ENCODE measurements at places on chromosomes 5 and 9.

- no peak for DNase-seq
These were observed 31.9 kb downstream of the ICE1 start for GRCh38 chr5:5454391-5454790.

- no peak for DNase-seq
These were observed 5.7 kb downstream of the EDIL3 start for GRCh38 chr5:84378961-84379360.

GRCh38 chr5:156052656-156053055 lies 274.3 kb upstream of the SGCD start:
- DNase-seq, result no peak

DNA sequence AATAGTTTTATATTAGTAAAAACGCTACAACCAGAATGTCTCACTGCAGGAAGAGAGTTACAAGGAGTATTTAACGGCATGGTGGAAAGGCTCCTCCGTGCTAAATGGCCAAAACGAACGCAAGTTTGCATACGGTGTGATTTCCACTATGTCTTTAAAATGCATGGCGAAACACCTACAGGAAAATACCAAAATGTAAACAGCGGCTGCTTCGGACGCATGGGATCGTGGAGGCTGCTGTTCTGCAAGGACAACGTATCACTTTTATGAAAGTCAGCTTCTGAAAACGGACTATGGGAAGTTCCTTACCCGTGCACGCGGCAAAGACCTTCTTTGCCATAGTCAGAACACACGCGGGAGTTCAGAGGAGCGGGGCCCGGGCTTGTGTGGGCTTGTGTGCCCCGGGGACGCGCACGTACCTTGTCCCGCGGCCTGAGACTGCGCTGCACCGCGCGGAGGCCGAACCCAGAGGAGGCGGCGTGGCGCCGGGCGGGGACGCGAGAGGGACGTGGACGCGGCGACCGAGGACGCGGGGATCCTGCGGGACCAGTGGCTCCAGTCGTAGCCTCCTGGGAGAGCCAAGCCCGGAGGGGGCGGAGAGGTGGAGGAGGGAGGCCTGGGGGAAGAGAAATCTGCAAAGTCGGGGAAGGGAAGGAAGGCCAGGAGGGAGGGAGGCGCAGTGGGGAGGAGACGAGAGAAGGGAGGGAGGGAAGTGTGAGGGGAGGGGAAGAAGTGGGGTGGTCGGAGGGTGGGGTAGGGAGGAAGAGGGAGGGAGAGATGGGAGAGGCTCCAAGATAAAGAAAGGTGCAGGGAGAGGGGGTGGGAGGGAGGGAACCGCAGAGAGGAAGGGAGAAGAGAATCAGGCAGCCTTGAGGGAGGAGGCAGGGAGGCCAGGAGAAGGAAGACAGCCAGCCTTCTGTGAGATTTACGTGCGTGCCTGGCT lies at the start of gene CMBL:
Gene CMBL (minus strand): TSS at position 697 of the 943 bp plus-strand sequence. CDS start 17,140 bp downstream, outside the sequence.
- DNase-seq, result peak; percentile 37

DNA sequence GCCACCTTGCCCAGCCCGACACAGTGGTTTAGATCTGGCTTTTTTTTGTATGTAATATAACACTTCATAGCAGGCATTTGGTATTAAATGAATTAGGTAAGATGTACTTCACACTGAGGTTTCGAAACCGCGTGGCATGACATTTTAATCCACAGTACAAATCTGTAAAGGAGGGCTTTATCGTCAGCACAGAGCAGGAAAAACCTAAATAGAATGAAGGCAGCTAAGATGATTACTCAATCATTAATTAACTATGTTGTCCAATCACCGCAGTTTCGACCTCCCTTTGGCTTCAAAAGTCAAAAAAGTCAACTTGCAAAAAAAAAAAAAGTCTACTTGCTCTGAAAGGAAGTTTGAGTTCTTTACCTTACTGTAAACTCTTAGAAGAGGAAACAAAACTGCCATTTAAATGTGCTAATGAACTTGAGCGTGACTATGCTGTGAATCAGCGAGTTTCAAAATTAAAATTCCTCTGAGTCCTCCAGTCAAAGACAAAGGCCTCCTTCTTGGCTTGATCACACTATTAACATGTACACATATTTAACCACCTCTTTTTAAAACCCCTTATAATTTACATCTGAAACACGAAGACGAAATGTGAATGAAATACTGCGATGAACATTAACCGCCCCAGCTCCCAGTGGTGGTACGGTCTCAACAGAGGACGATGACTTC lies 698 bp upstream of the SEC24A start:
- DNase-seq, result peak; percentile 47

GRCh38 chr9:137455359-137455991 lies 3.7 kb downstream of the NSMF start:
- no peak for DNase-seq

DNA sequence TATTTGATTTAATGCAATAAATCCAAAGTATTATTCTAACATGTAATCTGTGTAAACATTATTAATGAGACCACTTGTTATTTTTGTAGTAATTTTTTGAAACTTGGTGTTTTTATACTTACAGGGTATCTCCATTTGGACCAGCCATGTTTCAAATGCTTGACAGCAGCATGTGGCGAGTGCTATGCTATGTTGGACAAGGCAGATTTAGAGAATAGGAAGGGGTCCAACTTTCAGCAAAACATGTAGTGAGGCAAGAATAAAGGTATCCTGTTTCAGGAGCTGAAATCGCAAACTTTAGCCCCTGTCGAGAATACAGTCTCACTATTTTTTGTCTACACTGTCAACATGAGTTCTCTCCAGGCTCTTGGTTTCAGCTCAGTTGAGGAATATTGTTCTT lies 33.7 kb downstream of the SNX24 start:
- no peak for DNase-seq

GRCh38 chr5:135227064-135228022 lies 171.7 kb downstream of the MACROH2A1 start:
- no peak for DNase-seq

- DNase-seq, result no peak
These were observed 8.9 kb upstream of the ZCCHC10 start for GRCh38 chr5:133035224-133035623.

- no peak for DNase-seq
These were observed 17.6 kb upstream of the TNFSF15 start for GRCh38 chr9:114823441-114823840.

DNA sequence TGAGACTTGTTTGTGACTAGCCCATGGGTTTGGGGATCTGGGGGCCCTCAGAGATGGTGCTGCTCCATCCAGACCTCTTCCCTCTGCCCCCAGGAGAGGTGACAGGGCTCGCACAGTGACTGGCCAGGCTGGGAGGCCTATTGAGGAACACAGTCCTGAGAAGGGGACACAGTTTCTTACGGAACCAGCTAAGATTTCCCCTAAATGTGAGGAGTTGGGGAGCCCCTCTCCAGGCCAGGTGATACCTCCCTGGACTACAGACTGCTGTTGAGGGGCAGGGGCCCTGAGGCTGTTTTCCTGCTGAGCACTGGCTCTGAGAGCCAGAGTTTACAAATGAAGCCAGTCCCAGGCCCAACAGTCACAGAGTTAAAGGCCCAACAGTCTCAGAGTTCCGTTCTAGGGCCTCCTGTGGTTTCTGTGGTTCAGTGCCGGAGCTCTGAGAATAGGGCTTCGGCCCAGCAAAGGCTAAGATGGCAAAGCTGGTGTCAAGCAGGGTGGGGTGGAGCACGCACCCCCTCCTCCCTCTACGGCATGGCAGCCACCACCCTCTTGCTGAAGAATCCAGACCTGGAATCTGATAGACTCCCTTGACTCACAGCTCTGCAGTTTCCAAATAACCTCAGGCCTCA lies 1.1 kb upstream of the SEMA4D start:
- peak; percentile 57 for DNase-seq

DNA sequence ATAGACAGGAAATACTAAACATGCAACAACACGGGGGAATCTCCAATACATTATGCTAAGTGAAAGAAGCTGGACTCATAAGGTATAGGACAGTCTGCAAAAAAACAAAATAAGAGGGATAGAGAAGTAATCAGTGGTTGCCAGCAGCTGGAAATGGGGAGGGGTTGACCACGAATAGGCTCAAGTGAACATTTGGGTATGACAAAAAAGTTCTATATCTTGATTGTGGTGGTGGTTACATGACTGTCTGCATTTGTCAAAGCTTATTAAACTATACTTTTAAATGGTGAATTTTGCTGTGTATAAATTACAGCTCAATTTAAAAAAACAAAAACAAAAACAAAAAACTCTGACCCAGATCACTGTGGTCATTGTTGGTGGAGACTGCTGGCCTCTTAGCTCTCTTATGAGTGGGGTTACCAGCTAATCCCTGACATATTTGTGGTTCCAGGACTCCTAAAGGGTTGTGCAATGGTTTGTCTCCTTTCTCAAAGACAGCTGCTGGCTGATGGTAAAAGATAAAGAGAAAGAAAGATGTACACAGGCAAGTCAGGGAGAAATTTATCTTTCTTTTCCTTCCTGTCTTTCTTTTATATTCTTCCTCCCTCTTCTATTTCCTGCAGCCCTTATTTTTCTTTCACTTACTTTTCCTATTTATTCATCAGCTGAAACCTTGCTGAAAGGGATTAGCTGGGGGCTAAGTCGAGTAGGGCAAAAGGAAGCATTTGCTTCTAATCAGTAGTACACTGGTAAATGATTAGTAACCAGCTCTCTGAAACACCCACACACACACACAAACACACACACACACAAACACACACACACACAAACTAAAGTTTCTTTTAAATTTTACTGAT lies 42.6 kb upstream of the APC start:
- no peak for DNase-seq

DNA sequence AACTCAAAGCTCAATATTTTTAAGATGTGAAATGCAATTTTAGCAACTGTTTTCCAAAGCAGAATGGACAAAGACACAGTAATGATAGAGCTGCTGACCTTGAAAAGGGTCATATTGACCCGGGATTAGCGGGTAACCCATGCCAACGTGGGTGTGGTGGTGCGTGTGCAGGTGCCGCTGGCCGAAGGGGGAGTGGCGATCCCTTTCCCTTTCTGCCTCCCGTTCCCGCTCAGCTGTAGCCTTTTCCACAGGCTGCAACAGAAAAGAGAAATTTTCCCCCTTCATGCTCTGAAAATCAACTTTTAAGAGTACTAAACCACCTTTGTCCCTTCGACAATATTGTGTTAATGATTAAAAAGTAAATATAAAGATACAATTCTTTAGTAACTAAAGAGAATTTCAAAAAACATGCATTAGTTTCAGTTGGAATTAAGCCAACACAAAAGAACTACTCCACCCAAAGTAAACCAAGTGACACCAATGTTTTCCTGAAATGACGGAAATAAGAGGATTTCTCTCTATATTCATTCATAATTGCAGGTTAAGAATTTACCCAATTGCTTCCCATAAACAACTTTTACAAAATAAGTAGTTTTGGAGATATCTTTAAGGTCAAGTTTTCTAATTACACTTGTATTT lies 105.2 kb downstream of the ZNF608 start:
- DNase-seq, result no peak

DNA sequence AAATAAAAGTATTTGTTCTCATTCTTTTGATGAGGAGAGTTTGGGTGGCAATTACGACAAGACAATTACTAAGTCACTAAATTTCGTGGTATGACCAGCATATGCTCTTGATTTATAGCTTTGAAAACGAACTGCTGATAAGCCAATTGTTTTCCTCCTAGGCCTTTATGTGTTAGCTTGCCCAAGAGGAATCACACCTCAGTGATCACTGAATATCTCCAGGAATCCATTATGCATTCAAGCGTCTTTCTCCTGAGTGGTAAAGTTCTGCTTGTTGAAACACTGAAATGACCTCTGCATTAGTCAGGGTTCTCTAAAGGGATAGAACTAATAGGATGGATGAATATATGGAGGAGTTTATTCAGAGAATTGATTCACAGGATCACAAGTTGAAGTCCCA lies 677.7 kb upstream of the MEF2C start:
- DNase-seq, result no peak

DNA sequence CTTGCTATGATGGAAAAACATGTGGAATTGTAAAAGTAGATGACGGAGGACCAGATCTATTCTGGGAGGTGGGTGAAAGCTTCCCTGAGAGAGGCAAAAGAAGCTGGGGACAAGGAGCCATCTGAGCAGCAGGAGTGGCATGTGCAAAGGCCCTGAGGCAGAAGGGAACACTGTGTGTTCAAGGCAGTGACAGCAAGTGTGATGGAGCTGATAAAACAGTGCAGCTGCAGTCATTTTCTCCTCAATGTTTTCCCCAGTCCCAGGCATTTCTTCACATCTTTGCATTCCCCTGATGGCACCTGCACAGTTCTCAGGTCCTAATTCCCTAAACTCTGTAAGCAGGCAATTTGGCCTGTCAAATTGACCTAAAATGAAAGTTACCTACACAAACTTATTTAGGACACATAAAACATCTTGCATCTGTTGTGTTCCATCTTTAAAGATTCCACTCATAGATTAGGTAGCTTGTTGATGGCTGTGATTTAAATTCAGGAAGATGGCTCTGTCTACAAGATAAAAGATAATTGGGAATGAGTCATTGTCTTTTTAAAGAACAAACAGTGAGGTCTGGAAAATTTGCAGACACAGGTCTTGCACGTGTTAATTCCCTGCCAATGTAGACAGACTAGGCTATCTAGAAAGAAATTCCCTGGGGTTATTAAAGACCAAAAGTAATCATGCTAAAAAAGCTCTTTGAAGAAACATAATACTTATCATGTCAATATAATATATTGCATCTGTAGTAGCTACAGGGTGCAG lies 289.6 kb upstream of the SGCD start:
- no peak for DNase-seq

DNA sequence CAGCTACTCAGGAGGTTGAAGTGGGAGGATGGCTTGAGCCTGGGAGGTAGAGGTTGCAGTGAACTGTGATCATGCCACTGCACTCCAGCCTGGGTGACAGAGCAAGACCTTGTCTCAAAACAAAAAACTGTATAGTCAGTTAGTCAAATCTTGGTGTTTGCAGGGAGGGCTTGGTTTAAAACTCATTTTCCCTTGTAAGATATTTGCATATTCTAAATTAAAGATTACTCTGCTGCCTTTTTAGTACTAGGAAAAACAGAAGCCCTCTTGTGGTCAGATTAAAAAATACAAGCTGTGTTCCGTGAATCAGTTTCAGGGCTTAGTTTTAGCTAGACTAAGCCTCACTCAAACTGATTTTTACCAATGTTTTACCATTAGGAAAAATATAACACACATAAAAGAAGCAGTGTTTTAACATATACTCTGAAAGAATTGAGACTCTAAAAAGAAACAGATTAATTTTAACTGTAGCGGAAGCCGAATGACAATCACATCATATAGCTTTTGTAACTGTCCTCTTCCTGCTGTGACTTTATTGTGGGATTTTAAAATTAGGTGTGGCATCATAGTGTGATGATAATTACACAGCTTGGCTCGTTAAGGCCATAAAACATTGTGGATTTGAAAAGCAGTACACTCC lies 84.9 kb upstream of the BASP1 start:
- DNase-seq, result no peak

GRCh38 chr5:42595597-42595996 lies 161.0 kb upstream of the CCDC152 start:
- no peak for DNase-seq

- DNase-seq, result no peak
These were observed 96.7 kb downstream of the UGCG start for GRCh38 chr9:111993319-111993718.

DNA sequence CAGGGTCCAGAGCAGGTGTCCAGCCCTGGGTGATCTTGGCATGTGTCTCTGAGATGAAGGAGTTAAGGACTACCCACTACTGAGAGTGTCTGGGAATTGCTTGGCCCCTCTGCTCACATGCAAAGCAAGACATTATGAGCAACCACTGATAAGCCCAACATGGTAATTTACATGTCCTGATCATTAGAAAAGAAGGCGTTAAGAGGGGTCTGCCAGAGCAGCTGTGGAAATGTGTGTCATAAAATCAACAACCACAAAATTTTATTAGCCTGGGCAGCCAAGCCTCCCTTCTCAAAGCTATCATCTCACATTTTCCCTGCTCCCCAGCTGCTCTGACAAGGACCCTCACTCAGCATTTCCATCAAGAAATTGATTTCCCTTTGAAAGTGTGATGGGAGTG lies 351.0 kb downstream of the SPOCK1 start:
- DNase-seq, result no peak
